Iris pigment epithelial cell (primary cell): ENCODE measurements at places on chromosomes 2 and 18.

DNA sequence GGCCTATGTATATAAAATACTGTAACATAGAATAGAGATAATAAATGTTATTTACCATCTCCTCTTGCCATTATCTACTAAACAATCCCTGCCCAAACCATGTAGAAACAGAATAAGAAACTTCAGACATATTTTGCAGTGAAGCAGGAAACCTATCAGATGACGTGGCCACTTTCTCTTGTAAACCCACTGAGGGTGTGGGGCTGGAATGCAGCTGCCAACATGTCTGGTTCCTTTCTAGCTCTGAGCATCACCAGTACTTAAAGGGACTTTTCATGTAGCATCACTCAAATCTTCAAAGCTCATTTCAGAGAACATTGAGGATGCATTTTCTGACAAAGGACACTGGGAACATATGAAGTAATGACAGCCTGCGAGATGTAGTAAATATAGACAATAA lies 251.8 kb downstream of the LPIN1 start:
- peak; percentile 75 for DNase-seq

- DNase-seq = no peak
Observed at GRCh38 chr2:99725820-99726219, 236.0 kb upstream of the REV1 start.

GRCh38 chr2:82780050-82780449 lies 1679.0 kb downstream of the SUCLG1 start:
- no peak for DNase-seq

- DNase-seq = peak; percentile 56
Observed at GRCh38 chr2:181077128-181077709, 96.8 kb downstream of the UBE2E3 start.

- peak; percentile 59 for DNase-seq
Observed at GRCh38 chr2:127324635-127325034, 30.7 kb upstream of the ERCC3 start.

DNA sequence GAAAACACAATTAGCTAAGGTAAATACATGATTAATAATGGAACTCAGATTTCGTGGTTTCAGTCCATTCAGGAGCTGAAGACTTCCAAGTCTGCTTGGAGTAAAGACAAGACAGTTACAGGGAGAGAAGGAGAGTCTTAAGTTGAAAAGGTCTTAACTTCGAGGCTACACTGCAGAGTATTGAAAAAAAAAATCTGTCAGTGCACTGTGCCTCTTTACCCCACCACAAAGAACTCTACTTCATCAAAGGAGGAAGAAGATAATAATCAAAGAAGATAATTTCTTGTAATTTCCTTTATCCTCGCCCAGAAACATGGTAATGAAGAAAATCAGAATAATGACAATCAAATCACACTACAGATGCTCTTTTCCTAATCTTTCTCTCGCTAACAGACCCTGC lies 75.4 kb downstream of the MEMO1 start:
- DNase-seq = no peak

GRCh38 chr2:47561371-47561770 lies 158.4 kb downstream of the MSH2 start:
- no peak for DNase-seq

- DNase-seq = peak; percentile 71
Observed at GRCh38 chr2:152740743-152741328, 22.4 kb downstream of the ARL6IP6 start.

DNA sequence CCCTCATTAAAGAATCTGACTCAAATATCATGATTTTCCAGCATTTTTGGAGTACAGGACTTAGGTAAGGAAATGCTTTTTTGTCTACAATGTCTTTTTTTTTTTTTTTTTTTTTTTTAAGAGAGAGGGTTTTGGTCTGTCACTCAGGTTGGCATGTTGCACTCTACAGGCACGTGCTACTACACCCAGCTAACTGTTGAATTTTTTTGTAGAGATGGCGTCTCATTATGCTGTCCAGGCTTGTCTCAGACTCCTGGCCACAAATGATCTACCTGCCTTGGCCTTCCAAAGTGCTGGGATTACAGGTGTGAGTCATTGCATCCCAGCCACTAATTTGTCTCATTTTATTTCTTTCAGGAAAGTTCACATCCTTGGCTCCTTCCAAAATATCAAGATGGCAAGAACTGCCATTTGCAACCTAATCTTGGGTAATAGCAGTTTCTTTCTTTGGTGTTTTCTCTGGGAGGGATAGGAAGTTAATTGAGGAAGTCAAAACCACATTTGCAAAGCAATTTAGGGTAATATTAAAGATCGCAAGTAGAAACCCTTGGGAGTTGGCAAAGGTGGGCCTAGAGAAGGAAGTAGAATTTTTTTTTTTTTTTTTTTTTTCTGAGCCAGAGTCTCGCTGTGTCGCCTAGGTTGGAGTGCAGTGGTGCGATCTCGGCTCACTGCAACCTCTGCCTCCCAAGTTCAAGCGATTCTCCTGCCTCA lies 15.5 kb downstream of the PNO1 start:
- DNase-seq = no peak
